ENCODE measurements at places on chromosomes 4 and X.

- DNase-seq: no peak
These were observed 33.5 kb downstream of the MED28 start for GRCh38 chr4:17647927-17648326.

DNA sequence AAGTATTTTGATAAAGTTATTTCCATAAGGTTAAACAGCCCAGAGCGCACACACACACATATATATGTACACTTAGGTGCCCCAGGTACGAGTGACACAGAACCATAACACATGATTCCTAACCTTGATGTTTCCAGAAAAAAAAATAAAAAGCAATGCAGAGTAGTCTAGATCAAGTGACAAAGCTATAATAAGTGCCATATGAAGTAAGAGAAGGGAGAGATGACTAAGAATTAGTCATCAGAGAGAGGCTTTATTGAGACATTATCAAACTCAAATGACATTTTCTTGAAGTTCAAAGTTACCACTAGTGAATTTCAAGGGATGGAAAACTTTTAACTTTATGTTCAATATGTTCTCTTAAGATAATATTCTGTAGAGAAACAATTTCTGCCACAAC, 215.0 kb downstream of the HTR2C start:
- no peak for DNase-seq

DNA sequence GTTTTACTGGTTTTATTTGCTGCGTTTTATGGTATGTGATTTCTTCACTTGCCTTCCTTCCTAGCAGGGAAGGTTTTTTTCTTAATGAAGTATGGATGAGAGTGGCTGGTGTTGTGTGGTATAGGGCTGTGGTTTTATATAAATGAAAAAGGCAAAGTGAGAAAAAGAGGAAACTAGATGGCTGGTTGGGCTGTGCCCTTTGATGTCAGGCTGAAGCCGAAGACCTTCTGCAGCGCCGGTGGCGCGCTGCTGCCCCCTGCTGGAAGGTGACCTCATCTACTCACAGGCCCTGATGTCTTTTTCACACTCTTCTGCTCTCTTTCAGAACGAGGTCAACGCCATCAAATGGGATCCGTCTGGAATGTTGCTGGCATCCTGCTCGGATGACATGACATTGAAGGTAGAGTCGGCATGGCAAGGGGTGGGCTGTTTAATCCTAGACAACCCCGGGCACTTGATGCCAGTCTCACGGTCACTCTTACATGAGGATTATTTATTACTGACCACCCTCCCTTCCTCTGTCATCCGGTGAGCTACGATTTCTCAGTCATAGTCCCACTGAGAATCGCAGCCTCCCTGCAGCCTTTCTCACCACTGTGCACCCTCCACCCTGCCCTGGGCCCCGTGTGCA, 56.6 kb downstream of the GPR143 start:
- DNase-seq: peak; percentile 18

- no peak for DNase-seq
These were observed 72.8 kb downstream of the KIT start for GRCh38 chr4:54730581-54730980.

DNA sequence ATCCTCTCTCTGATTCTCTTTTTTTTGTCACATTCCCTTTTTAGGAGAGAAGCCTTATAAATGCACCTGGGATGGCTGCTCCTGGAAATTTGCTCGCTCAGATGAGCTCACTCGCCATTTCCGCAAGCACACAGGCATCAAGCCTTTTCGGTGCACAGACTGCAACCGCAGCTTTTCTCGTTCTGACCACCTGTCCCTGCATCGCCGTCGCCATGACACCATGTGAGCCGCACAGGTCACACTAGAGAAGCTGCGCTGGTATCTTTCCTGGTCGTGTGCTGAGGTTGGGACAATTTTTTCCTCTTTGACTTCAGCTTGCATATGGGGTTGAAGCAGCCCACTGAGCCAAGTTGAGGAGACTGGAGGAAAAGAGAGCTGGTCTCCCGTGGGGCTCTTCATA, 52.1 kb downstream of the KLF8 start:
- DNase-seq: no peak

- DNase-seq: no peak
These were observed 51.8 kb upstream of the BCOR start for GRCh38 chrX:40149286-40150175.

DNA sequence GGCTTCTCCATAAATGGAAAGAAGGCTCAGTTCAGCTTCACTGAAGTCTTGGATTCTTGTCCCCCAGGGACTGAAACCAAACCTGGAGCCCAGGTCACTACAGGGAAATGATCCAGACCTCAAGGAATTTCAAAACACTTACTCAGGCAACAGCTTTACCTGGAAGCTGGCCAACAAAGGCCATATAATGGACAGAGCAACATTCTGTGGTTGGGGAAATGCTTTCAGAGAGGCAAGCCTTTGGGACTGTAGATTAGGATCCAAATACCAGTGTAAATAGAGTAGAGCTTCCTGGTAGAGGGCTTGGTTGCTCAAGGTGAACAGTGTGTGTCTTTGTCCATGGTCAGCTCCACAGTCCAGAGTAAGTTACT, 57.0 kb upstream of the PROM1 start:
- peak; percentile 22 for DNase-seq

DNA sequence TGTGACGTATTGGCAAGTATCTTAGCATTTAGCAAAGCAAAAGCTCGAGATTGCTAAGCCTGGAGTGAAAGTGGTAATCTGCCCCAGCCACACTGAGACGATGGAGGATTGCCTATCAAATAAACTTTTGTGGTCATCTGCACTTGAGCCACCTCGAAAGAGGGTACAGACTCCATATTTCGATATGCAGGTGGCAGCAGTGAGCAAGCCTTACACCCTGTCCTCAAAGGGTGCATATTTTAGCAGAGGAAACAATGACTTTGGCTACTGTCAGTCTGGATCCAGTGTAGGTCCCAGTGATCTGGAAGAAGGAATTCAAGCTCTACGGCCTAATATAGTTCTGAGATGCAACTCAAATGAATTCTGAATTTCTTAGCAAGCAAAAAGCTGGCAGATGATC, 153.9 kb downstream of the ATG4A start:
- DNase-seq: no peak

GRCh38 chr4:66023061-66023460, 352.8 kb upstream of the EPHA5 start:
- DNase-seq: no peak

- DNase-seq: no peak
These were observed 7.7 kb downstream of the SCML1 start for GRCh38 chrX:17744896-17745523.

DNA sequence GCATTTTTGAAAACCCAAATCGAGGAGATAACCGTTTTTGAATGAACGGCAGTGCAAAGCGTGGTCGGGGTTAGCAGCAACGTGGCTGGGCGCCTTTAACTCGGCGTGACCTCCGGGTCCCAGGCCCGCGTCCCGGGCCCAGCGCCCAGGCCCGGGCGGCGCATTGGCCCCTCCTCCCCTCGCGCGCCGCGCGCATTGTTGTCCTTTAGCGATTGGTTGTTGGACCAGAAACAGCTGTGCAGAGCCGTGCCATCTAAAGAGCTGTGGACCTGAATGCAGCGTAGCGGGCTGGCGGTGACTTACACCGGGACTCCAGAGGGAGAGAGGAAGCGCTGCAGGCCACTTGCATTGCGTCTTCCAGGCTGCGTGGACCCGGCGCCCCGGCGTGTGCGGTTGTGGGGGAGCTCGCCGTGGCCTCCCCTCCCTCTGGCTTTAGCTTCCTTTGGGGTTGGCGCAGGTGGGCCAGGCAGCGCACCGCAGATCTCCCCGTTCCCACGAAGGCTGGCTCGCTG, at the start of gene STOX2:
STOX2 (plus strand) TSS at position 227 of the 512 bp plus-strand sequence. CDS start 1,484 bp downstream, outside the sequence.
- peak; percentile 40 for DNase-seq

DNA sequence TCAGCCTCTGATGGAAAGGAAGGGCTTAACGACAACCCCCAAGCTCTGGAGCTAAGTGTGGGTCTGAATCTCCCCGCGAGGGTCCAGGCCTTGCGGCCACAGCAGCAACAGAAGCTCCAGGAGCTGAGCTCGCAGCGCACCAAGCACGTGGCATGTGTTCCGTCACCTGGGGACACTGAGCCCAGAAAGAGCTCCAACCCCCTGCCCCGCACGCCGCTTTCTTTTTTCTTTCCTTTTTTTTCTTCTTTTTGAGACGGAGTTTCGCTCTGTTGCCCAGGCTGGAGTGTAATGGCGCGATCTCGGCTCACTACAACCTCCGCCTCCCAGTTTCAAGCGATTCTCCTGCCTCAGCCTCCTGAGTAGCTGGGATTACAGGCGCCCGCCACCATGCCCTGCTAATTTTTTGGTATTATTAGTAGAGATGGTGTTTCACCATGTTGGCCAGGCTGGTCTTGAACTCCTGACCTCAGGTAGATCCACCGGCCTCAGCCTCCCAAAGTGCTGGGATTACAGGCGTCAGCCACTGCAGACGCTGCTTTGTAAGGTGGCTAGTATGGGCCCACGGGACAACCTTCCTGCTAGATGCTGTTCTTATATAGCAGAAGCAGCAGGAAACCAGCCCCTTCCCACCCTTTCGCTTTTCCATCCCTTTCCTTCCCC, 685 bp upstream of the TNIP2 start:
- no peak for DNase-seq

DNA sequence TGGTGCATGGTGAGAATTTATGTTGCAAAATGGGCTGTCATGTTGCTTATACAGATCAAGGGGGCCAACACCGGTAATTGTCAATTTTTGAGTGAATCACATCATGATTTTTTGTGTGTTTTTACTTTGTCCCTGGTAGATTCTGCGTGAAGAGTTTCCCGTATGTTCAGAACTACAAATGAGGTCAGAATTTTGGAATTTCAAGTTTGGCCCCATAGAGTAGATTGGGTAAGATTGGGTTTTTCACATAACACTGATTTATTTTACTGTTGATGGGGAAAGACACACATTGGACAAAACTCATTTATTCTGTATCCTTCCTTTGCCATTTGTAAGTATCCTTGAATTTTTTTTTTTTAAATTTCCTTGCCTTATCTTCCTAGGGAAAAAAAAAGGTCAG, 158.5 kb upstream of the MXRA5 start:
- no peak for DNase-seq

DNA sequence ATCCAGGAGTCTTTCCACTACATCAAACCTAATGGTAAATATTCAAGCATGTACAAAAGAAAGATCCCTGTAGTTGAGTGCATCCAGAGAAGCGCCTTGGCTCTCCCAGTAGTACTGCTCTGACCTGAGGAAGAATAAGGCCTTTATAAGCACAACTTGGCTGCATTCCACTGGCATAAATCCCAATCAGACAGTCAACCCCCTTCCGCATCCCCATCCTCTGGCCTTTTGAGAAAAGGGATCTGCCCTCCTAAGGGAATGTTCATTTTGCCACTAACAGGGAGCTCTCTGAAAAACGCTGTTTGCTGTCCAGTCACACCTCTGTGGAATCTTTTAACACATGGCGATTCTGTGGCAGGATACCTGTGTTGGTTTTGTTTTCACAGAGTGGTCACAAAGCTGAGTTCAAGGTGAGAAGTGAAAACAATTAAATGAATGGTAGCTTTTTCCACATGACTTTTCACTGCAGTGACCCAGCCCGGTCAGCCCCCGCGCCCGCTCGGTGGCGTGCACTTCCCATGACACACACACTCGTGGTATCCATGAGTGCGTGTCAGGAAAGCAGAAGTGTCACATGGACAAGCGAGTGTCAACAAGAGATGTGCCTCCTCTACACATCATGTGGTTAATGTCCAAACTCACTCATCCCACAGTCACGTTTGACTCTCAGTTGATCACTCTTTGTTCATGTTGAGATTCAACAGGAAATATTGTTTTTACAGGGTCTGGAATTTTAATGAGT, 112.2 kb upstream of the ENPP6 start:
- DNase-seq: no peak

DNA sequence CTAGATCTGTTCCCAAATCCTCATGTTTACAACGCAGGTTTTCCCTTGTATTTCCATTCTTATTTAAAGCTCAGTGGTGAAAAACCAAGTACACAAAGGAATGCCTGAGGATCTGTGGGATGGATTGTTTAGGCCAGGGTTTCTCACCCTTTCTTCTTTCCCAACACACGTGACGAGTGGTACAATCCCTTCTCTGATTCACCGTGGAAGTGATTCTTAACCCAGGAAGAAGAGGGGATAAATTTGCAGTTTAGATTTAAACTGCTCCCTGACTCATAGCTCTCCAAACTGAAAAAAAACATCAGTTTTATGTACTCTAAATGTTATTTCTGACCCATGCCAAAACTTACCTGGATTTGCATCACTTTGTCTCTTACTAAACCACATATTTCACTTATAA, 17.0 kb downstream of the PAQR3 start:
- no peak for DNase-seq

GRCh38 chr4:183532821-183533220, 28.0 kb downstream of the ING2 start:
- DNase-seq: no peak

DNA sequence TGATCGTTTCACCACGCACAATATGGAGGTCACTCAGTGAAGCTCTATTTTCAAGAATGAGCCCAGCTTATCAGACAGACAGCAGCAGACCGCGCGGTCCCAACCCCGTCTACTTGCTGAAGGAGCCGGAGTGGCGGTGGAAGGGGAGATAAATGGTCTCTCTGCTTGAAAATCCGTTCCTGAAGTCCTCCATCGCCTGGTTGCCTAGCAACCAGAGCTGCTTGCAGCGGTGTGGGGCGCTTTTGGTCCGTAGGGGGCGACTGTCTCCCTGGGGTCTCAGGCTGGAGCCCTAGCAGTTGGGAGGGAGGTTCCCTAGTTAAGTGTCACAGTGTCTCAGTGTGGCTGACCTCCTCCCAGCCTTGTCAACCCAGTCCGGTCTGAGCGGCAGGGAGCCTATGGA, 8.3 kb upstream of the DLG3 start:
- no peak for DNase-seq

GRCh38 chrX:9312922-9313867, 151.7 kb upstream of the TBL1X start:
- peak; percentile 7 for DNase-seq

DNA sequence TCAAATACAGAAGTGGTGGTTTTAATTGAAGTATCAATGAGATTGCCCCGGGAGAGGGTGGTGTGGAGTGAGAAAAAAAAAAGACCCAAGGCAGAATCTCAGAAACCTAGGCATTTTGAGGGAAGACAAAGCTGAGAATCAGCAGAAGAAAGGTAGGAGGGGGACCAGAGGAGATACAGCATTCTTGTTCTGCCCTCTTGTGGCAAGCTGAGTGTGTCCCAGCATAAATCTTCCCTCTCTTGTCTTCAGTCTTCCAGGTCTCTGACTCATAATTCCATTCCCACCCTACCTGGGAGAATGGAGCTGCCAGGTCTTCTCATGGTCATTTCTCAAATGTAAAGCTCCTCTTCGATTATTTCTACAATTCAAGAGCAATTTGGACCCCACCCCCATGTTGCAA, 32.7 kb upstream of the MAGED1 start:
- no peak for DNase-seq

- no peak for DNase-seq
These were observed 77.6 kb upstream of the ZNF518B start for GRCh38 chr4:10534820-10535219.

DNA sequence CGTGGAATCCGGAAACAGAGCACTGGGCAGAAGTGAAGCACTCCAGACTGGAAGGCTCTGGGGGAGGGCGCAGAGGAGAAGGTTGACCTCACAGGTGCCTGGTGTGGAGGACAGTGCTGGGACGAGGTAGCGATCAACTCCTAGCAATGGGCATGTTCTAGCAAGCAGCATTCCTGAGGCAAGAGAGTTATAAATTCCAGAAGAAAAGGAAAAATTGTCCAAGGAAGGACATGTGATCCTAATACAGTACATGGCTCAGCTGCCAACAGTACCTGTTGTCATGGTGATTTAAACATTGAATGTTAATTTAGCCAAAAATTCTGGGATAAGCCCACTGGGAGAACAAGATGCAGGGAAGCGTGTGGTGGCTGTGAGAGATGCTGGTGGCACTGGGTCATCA, 8.2 kb downstream of the ARHGAP4 start:
- no peak for DNase-seq
